Skin of body (tissue), 3 donors: ENCODE measurements at places on chromosomes 13 and 19. TPM values are rescaled to one million over a fixed set of nuclear protein-coding genes. Genes with fewer than 3 reads are reported as not detected.

- DNase-seq, result no peak
Measured at GRCh38 chr19:17755977-17756670, 4.8 kb downstream of the FCHO1 start.

GRCh38 chr19:3369337-3370213 is 3.2 kb downstream of the NFIC start:
- DNase-seq, result no peak

DNA sequence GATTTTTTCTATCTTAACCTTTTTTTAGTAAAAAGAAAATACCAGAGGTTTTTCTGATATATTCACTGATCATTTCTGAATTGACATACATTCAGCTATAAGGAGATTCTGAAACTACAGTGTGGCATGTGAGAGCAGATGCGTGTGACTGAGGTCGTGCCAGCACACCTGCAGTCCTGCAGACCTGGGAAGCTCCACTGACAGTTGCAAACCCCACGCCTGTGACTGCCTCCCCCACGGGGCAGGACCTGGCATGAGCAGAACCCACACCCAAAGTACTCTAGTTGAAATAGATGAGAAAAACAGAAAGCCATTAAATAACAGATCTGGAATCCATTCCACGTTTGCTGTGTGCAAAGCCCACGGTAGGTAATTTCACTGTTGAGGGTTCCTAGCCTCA is 80.7 kb downstream of the TEX29 start:
- no peak for DNase-seq

DNA sequence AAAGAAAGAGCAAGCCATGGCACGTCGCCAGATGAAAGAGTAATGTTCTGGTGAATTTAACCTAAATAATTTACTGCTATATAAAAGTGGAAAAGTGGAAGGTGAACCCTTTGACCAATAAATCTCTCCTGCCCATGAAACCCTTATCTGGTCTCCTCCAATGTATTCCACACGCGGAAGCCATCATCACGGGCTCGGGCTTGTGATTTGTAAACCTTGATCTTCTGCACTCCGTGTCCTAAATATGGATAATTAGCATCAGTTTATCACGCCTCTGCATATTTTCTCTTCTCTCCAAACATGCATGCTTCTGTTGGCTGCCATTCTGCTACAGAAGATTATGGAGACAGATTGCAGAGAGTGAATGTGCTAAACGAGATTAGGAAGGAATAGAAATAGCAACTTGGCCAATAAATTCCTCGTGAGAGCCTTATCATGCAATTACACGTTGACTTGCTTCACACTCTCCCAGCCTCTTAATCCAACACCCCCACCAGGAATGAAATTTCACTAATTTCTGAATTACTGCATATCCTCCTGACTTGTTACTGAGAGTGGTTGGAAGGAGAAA is 34.5 kb downstream of the SOX1 start:
- no peak for DNase-seq

GRCh38 chr13:44240611-44241145 is 132.9 kb upstream of the SERP2 start:
- DNase-seq, result no peak

GRCh38 chr13:44174769-44175425 is 198.7 kb upstream of the SERP2 start:
- no peak for DNase-seq

DNA sequence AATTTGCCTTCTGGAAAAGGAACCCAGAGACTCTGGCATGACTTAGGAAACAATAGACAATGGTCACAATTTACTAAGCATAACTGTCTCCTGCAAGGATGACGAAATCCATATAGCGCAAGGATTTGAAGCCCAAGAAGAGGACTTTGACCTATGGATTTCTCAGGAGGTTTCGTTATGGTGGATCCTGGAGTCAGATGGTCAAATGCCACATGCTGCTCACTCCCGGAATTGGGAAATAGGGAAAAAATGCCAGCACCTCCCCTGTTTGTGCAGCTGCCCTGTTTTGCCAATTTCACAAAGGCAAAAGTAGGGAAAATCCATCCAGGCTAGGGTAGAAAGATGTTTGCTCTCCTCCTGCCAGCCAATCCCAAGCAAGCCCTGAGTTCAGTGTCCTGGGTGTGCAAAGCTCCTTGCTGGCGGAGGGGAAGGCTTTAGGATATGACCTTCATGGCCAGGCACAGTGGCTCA is 23.4 kb downstream of the RDH8 start:
- DNase-seq, result no peak

- no peak for DNase-seq
Measured at GRCh38 chr19:18179957-18180356, 6.3 kb downstream of the IFI30 start.

- DNase-seq, result no peak
Measured at GRCh38 chr13:45295536-45295935, 45.4 kb downstream of the TPT1 start.

COG6 gene
- 40.6 TPM for total RNA-seq

TTYH1 gene
- 9.2 TPM for total RNA-seq
